BJ (cell line): ENCODE measurements at places on chromosomes 2 and 18.

- no peak for DNase-seq
Measured at GRCh38 chr2:88818381-88818780, 126.9 kb downstream of the RPIA start.

DNA sequence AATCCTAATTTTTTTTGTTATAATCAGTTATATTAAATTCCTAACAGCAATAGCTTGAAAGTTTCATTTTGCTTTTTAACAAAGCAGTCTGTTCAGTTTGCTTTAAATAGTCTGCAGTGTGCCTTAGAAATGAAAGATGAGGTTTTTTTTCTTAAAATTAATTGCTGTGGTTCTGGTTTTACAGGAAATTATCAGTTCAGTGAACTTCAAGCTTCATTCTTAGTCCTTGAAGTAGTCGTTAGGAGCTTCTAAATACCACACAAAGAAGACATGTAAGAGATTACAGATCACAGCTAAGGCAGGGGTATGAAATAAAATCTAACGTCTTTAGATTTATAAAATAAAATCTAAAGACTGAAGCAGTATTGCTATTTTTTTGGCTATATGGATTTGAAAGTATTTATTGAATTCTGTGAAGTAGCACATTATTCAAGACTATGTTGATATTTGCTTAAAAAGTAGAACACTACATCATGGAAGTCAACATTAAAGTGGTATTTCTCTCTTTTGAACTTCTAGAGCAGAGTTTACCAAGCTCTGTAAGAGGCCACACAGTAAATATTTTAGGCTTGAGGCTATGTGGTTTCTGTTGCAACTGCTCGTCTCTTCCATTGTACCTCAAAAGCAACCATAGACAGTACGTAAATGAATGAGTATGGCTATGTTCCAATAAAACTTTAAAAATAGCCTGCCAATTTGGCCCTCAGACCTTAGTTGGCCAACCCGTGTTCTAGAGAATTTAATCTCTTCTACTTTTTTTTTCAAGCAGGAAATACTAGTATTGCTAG, 81.5 kb upstream of the STON1 start:
- peak; percentile 76 for DNase-seq

- DNase-seq, result no peak
Measured at GRCh38 chr2:226772389-226773179, 27.0 kb downstream of the IRS1 start.

GRCh38 chr2:36307441-36307840, 48.1 kb upstream of the CRIM1 start:
- no peak for DNase-seq

DNA sequence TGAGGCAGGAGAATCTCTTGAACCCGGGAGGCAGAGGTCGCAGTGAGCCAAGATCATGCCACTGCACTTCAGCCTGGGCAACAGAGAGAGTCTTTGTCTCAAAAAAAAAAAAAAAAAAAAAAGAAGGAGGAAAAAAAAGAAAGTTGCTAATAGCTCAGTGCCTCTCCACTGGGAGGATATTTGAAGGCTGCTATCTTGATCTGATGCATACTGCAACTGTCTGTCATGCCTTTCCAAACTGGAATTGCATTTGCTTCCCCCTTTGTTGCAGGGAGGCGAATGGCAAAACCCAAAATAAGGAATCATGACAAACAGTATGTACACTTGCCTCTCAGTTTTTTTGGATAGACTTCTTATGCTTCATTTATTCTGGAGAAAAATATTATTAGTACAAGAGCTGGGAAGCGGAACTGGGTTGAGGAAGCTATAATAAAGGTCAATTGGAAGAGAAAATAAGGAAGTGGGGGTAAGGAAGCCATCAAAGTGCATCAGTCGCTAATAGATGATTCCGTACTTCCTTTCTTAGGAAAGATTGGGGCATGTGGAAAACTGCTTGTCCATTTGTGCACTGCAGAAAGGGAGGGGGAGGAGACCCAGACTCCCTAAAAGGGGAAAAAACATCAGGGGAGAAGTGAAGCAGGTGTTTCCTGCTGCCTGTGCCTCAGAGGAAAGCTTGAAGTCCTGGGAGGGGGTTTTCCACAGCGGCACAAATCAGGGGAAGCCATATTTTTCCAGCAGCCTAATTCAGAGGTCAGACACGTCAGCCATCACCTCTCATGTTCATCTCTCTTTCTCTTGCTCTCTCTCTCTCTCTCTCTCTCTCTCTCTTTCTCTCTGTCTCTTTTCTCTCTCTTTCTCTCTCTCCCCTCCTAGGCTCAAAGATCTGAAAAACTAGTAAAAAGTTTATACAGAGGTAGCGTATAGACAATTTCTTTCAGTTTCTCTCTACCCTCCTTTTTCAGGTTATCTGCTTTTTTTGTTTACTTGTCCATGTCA, 301.4 kb upstream of the TNP1 start:
- DNase-seq, result no peak

DNA sequence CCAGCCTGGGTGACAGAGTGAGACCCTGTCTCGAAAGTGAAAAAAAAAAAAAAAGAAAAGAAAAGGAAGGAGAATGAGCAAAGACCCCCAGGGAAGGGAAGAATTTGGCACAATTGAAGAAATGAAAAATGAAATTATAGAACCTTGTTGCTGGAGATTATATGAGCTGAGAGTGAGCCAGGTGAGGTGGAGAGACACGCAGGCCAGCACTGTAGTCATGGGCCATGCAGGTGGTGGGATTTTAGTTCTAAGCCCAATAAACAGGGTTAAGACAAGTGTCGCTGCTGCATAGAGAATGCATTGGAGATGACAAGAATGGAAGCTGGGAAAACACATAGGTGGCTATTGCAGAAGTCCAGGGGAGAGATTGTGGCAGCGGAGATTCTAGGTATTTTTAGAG, 32.3 kb downstream of the FBLN7 start:
- DNase-seq, result no peak

- peak; percentile 69 for DNase-seq
Measured at GRCh38 chr2:47072018-47072691, 83.0 kb downstream of the STPG4 start.

DNA sequence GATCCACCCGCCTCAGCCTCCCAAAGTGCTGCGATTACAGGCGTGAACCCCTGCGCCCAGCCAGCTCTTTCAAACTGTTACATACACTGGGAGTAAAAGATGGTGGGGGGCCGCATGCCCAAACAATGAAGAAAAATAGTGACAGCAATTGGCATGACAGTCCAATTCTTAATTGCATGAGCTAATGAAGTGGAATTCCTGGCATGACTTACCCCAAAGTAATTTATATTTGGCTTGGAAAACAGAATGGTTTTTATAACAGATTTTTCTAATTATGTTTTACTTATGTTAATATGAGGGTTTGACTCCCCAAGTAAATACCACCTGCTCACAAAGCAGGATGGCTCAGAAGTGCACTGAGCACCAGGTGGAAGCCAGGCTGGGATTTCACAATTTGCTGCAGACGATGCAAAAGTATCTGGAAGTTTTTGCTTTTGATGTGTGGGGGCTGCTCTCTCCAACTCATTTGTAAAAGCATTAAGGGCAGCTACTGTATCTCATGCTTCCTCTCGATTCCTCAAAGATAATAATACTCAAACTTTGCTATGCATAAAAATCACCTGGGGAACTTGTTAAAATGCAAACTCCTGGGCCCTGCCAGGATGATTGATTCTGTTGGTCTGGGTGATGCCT, 24.0 kb upstream of the ATG16L1 start:
- no peak for DNase-seq

DNA sequence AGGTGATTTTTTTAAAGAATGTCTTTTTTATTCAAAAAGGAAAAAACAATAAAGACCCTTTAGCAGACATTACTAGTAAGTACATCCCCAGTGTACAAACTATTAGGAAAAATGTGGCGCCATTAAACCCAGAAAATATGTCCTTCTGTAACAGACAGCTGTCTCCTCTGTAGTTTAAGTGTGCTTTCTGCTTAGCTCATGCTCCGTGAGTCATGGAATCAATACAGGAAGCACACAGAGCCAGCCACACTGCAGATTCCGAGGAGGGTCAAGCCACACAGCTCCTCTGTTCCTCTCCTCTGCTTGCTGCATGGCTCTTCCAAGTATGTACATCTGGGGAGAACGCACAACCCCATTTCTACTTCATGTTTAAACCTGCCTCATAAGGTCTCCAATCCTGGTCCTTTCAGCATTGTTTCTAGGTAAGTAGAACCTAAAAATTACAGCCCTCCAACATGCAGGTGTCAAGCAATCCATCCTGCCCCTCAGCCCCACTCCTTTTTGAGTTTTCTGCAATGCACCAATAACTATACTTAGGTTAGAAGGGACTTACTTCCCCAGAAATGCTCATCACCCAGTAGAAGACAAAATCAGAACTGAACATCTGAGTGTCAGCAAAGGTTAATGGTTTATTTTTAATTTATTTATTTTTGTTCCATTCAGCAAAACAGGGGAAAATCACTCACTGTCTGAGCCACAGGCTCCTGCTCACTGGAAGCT, 37.5 kb downstream of the ACVR1 start:
- no peak for DNase-seq

DNA sequence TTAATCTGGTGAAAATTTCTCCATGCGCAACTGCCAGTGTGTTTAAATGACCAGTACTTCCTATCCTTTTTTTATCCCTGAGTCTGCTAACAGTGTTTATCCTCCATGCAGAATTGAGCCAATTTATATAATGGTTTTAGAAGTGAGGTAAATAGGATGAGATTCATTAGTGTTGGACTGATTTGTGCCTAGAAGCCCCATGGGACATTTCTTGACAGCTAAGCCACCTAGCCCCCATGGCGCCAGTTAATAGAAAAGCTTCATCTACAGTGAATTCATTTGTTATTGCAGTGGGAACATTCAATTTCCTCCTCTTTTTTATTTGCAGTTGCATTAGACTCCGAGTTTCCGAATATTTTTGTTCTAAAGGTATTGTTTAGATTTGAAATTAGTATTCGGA, 175.6 kb downstream of the ARL6IP6 start:
- no peak for DNase-seq

- DNase-seq, result no peak
Measured at GRCh38 chr2:59658906-59659635, 894.4 kb downstream of the BCL11A start.

DNA sequence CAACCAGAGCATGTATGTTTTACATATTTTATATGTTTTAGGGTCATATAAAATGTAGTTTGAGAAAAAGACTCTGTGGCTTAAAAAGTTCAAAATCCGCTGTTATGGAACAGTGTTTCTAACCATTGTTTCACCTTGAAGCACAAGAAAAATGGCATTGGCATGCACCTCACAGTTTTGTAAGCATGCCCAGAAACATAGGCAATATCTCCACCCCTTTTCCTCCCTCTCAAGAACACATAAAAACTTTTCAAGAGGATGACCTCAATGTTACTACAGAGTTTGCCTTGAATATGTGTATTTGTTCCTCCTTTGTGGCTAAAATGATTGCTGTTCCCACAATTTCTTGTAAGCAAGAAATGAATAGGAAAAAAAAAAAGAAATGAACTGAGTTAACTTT, 29.3 kb upstream of the SLC40A1 start:
- DNase-seq, result no peak

DNA sequence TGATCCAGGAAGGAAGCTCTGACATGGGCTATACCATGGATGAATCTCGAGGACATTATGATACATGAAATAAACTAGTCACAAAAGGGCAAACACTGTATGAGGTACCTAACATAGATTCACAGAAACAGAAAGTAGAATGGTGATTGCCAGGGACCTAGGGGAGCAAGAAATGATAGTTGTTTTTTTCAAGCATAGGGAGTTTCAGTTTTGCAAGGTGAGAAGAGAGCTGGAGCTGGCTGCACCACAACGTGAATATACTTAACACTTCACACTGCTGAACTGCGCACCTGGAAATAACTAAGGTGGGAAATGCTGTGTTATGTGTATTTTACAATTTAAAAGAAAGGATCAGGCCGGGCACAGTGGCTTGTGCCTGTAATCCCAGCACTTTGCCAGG, 13.2 kb upstream of the AGAP1 start:
- DNase-seq, result no peak

DNA sequence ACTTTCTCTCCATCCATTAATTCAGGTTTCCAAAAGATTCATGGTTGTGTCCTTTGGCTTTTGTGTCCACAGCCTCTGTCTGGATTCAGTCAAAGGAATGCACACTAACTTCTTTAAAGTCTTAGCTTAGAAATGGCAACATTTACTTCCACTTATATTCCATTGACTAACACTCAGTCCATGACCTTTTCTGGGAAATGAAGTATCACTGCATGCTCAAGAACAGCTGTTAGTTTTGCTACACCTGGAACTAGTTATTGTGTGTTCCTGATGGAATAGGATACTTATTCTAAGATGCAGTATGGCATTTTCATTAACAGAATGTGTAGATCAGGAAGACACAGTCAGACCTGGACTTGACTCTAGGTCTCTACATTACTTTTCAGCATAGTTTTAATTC, 88.8 kb downstream of the KYNU start:
- no peak for DNase-seq

- DNase-seq, result no peak
Measured at GRCh38 chr18:42005782-42006181, 50.7 kb downstream of the PIK3C3 start.

GRCh38 chr2:132268977-132269523, 107.3 kb upstream of the ANKRD30BL start:
- DNase-seq, result no peak

- DNase-seq, result peak; percentile 83
Measured at GRCh38 chr2:181790716-181791649, 100.5 kb upstream of the ITPRID2 start.

- DNase-seq, result no peak
Measured at GRCh38 chr18:58091099-58091611, 47.1 kb downstream of the NEDD4L start.

DNA sequence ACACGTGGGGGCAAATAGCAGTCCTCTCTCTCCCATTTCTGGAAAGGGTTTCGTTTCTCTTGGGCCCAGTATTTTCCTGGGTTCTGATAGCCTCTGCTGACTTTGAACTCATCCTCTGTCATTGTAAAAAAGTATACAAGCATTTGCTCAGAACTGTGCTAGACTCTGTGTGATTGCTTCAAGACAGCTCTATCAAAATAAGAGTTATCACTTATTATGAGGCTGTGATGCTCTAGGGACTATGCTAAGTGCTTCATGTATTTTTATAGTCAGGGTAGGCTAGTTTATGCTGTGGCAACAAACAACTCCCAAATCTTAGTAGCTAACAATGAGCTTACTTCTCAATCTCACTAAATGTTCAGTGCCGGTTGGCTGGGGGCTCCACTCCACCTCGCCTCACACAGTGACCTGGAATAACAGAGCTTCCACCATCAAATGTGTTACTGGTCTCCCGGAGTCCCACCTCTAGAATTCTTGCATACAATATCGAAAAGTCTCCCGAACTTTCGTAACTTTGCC, 110.8 kb upstream of the CDC42EP3 start:
- no peak for DNase-seq

DNA sequence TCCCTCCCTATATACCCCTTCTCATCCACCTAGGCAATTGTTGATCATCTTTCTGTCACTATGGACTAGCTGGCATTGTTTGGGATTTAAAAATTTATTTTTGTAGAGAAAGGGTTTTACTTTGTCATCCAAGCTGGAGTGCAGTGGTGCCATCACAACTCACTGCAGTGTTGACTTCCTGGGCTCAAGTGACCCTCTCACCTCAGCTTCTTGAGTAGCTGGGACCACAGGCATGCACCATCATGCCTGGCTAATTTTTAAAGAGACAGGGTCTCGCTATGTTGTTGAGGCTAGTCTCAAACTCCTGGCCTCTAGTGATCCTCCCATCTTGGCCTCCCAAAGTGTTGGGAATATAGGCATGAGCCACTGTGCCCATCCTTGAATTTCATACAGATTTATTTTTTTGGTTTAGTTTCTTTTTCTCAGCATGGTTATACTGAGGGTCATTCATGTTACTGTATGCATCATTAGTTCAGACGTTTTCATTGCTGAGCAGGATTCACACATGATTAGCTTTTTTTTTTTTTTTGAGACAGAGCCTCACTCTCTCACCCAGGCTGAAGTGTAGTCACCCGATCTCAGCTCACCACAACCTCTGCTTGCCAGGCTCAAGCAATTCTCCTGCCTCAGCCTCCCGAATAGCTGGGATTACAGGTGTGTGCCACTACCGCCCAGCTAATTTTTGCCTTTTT, 8.6 kb upstream of the PCARE start:
- no peak for DNase-seq
